ENCODE measurements at places on chromosomes 3 and 15. TPM values are rescaled to one million over a fixed set of nuclear protein-coding genes. Genes with fewer than 3 reads are reported as not detected.
A peak's percentile ranks its signal among the peaks of the same experiment; 100 is the strongest.

DNA sequence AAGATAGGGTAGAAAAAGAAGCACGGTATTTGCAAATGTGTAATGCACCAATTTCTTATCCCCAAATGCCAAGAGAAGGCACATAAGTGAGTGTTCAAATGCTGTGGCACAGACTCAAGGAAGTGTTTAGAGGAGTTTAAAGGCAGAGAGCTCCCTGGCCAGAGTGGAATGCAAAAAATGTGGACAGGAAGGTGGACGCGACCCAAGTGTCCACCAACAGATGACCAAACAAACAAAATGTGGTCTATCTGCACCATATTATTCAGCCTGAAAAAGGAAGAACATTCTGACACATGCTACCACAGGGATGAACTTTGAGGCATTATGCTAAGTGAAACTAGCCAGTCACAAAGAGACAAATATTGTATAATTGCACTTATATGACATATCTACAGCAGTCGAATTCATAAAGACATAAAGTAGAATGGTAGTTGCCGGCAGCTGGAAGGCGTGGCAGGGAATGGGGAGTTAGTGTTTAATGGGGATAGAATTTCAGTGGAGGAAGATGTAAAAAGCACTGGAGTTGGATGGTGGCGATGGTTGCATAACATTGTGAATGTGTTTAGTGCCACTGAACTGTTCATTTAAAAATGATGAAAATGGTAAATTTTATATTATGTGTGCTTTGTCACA is 126.6 kb downstream of the SRGAP3 start:
- no peak for DNase-seq

- no peak for DNase-seq
Observed at GRCh38 chr15:47610736-47611135, 106.6 kb upstream of the SEMA6D start.

GRCh38 chr15:32904448-32904847 is 186.6 kb downstream of the GREM1 start:
- DNase-seq = no peak

DNA sequence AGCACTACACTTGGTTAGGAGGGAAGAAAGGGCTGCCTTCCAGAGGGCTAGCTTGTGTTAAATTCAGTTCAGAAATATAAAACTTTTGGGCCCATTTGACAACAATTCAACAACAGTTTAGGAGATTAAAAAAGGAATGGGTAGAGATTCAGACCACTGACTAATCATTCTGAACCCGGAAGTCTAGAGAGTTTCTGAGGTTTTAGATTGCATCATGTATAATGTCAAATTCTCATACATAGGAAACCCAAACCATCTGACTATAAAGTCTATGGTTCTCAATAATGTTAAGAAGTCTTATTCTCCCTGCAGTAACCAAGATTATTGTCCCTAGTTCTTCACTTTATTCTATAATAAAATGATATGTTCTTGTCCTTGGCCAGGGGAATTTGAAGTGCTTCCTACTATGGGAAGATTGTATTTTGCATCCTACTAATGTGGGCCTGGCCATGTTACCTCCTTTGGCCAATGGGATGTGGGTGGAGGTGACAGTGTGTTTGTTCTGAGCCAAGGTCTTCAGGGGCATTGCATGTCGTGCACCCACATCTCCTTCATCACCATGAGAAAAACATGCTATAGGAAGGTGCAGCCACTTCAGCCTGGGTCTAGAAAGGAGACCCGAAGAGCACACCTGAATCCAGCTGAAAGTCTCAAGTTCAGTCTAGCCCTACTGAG is 66.4 kb upstream of the CCNL1 start:
- DNase-seq = no peak

GRCh38 chr3:150428562-150428961 is 20.5 kb downstream of the TSC22D2 start:
- no peak for DNase-seq

DNA sequence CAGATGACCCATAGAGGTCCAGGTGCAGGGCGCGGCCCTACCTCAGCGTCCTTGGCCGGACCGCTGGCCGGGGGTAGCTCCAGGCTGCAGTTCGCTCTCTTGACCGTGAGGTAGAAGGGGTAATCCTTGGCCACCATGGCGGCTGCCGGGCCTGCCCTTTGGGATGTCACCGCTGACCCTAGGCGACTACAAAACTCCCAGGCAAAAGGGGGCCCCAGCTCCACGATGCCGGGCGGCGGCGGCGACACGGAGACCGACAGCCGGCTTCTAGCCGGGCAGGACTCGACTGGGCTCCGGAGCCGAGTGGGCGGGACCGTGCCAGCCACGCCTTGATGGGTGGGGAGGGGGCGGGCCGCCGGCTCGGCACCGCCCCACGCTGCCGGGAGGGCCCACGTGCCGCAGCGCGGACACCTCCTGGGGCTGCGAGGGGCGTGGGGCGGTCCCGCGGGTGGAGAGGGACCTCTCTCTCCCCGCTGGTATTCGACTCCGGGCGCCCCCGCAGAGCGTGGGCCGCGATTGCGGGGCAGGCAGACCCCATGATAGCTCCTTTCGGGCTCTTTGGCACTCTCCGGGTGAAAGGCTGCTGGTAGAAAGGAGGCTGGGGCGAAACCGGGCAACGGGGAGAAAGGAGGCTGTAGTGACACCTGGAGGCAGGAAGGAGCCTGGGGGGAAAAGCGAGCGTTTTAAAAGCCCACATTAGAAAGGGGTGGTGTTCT is at the start of gene ARHGEF3:
Gene ARHGEF3, minus strand, starts transcription at position 288 of the 716 bp plus-strand sequence. Its CDS starts 151 bp downstream, at position 137.
- DNase-seq = peak; percentile 90

- DNase-seq = no peak
Observed at GRCh38 chr3:66761093-66761780, 236.9 kb upstream of the KBTBD8 start.

DNA sequence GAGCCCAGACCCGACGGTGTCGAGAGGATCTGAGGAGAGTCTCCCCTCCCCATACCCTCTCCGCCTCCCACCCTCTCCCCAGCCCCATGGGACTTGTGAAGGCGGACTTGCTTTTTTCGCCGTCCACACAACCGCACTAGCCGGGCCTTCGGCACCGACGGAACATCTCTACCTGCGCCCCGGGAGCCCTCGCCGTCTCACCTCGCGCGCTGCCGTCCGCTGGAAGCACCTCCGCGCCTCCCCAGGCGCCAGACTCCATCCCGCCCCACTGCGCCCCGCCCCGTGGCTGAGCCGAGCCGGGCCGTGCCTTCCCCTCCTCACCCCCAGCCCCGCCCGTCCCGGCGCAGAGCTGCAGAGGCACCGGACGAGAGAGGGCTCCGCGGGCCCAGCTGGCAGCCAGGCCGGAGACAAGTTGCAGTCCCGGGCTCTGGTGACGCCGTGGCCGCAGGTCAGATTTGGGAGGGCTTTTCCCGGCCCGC is at the start of the genes DUOX1 and DUOXA1:
Gene DUOX1, plus strand, starts transcription at position 344 of the 479 bp plus-strand sequence. CDS start 1,973 bp downstream, outside the sequence.
Gene DUOXA1, minus strand, starts transcription at position 229 of the 479 bp plus-strand sequence. CDS start 6,865 bp downstream, outside the sequence.
- DNase-seq = no peak

DNA sequence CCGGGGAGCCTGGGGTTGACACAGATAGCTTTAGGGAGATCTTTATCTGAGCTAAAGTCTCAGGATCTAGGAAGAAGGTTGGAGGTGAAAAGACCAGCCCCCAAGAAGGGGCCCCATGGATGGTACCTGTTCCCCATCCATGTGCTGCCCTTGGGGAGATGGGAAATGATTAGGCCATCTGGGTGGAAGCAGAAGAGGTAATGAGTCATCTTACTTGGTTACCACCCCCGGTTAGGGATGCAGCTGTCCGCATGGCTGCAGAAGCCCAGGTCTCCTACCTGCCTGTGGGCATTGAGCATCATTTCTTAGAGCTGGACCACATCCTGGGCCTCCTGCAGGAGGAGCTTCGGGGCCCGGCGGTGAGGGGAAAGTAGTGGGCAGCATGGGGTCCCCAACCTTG is 3.1 kb upstream of the CPLX3 start:
- DNase-seq = no peak

- DNase-seq = no peak
Observed at GRCh38 chr3:146164506-146164905, 3.5 kb upstream of the PLOD2 start.

GRCh38 chr3:198079771-198080520 is 119.9 kb downstream of the LMLN start:
- DNase-seq = peak; percentile 21

GRCh38 chr15:88695691-88696251 is 57.0 kb downstream of the ISG20 start:
- no peak for DNase-seq

GRCh38 chr3:181886676-181887075 is 175.0 kb downstream of the SOX2 start:
- no peak for DNase-seq

The GUCA1C gene
- total RNA-seq = 0.56 TPM

The SNX33 gene
- total RNA-seq = 14.8 TPM

The C3orf20 gene
- total RNA-seq = 0.14 TPM

Data from heart right ventricle (tissue), 16 donors.